ENCODE measurements at places on chromosomes 6 and 20.

- DNase-seq, result no peak
Measured at GRCh38 chr6:118652051-118652615, 742 bp upstream of the CEP85L start.

DNA sequence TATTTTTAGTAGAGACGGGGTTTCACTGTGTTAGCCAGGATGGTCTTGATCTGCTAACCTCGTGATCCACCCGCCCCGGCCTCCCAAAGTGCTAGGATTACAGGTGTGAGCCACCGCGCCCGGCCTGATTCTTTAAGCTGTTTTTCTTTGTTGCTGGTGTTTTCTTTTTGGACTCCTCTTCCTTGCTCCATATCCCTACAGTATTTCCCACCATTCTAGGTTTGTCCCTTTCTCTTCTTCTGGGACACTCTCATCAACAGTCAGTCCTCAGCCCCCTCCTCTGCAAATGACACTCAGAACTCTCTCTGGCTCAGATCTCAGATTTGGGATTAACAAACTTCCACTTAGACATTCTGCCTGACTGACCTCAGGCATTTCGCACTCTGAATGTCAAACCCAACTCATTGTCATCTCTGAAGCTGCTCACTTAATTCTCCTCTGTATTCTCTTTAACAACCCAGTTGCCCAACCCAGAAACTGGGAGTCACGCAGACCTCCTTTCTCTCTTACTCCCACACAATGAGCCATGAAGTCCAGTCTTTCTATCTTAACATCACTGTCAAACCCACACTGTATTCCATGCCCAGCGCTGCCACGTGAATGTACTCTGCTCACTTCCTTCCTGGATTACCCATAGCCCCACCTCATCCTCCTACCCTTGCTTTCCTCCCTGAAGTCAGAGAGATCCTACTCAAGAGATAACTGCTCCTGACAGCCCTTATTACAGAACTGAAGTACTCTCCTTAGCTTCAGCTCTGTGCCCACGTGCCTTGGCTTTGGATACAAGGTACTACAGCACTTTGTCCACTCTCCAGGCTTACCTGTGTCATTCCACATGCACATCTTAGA is 2.6 kb downstream of the MPIG6B start:
- DNase-seq, result no peak

GRCh38 chr6:155422635-155423034 is 33.0 kb downstream of the NOX3 start:
- DNase-seq, result no peak

- no peak for DNase-seq
Measured at GRCh38 chr6:38118791-38119365, 299.4 kb downstream of the ZFAND3 start.

DNA sequence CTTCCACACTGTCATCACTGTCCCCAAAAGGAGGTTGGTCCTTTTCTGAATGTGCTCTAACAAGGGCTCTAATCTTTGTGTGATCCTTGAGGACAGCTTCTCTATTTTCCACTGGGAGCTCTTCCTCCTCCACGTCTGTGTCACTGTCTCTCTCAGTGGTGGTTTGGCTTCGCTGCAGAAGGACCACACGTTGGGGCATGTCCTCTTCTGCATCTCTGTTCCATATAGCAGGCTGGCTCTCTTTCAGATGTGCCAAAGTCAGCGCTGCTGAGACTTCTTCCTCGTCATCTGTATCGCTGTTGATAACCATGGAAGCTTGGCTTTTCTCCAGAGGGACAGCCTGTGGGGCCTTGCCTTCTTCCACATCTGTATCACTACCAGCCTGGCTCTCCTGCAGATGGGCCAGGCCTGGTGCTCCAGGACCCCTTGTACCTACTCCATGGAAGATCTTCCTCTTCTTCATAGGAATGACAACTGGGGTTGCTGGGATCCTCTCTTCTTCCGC is 4.6 kb downstream of the MDC1 start:
- DNase-seq, result no peak

GRCh38 chr6:81655696-81656095 is 96.8 kb downstream of the TENT5A start:
- DNase-seq, result no peak

DNA sequence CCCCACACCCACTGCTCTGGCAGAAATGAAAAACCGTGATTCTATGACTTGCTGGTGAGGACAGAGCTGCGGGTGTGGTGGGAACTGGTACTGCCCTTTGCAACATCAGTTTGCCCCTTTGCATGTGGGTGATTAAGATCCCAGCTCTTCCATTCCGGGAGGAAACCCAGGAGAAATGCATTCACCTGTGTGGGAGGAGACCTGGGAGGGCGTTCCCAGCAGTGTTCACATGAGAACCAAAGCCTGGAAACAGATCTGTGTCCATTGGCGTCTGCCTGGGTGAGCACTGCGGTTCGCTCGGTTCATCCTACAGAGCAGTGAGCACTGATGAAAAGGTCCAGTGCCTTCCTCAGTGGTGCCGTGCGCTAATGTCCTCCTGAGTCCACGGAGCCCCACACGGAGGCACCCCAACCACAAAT is 89.7 kb downstream of the SMOC2 start:
- no peak for DNase-seq

DNA sequence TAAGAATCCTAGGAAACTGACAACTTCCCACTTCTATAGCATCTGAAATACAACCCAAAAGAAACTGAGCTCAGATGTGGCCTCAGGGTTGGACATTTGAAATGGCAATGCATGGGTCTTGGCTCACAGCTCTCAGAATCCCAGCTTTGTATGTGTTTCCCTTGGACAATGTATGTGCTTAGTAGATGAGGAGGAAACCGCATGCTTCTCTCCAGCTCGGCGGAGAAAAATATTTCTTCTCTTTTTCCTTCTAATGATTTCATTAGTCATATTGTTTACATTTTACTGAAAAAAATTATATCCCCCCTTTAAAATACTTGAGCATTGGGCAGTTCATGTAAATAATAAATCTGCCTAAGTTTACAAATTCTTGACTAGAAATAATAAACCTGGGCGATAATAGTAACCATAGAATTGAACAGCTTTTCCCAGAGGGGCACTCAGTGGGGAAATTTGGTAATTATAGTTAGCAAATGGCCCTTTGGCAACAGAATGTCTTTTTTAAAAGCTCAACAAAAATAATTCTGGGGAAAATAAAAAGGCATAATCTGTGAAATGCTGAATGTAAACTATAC is 55.3 kb downstream of the PFDN4 start:
- DNase-seq, result no peak

DNA sequence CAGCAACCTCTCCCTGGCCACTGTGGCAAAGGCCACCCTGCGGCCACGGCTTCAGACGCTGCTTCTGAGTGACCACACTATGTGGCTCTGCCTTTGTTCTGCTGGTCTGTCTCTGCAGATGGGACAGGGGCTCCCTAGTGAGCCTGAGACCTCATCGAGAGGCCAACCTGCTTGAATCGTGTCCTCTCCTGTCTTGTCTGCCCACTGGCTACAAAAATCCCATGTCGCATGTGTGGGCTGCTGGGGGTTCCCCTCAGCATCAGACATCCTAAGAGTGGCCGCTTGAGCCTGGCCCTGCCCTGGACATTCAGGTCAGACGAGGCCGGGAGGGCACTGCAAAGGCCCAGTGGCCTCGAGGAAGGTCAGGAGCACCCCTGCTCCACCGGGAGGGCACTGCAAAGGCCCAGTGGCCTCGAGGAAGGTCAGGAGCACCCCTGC is 222.9 kb downstream of the DLL1 start:
- DNase-seq, result no peak

DNA sequence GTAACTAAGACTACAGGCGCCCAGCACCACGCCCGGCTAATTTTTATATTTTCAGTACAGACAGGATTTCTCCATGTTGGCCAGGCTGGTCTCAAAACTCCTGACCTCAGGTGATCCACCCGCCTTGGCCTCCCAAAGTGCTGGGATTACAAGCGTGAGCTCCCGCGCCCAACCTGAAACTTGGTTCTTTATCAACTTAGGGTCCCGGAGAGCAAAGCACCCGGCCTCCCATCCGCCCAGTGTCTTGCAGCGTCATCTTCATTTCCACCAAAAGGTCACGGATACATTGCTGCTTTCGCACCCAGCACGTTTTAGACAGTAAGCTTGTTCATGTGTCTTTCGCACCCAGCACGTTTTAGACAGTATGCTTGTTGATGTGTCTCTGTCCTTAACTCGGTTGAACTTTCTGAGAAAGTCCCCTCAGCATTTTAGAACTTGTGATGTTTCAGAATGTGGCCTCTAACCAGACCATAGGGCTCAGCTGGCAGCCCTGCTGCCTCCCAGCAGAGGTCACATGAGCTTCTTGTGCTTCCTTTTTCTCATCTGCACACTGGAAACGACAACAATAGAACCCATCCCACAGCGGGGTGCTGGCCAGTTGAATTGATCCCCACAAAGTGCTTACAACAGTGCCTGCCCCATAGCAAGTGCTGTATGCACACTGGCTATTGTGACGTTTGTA is 48.8 kb downstream of the PRR18 start:
- DNase-seq, result no peak

DNA sequence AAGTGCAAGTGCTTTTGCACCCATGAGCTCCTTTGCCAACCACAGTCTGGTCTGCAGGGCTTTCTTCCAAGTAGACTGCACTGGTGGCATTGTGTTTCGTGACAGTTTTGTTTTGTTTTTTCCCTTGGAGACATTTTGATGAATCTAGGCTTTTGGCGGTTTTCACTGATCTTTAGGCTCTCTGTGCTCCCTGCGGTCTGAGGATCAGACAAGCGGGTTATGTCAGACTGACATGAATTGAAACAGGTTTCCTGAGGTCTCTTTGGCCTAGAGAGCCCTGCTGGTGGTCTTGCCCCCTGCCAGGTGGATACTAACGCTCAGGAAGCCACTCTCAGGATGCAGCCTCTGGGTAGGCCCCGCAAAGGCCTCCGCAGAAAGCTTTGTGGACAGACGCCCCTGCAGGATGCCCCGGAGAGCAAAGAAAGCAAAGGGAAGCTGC is 555.4 kb upstream of the AGPAT4 start:
- no peak for DNase-seq

DNA sequence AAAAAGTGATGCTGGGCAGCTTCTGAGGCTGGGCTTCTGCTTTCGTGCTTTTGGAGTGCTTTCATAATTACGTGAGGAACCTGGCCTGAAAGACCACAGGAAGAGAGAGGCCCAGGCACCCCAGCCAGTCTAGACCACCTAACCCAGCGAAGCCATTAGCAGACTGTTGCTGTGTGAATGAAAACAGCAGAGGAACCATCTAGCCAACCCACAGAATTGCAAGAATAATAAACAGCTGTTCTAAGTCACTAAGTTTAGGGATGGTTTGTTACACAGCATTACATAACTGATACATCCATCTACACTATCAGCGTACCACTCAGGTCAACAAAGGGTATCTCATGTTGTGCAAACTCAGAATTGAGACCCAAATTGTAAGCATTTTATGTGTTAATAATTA is 34.5 kb downstream of the FGD2 start:
- no peak for DNase-seq

- DNase-seq, result no peak
Measured at GRCh38 chr6:55282115-55282514, 45.2 kb upstream of the GFRAL start.

DNA sequence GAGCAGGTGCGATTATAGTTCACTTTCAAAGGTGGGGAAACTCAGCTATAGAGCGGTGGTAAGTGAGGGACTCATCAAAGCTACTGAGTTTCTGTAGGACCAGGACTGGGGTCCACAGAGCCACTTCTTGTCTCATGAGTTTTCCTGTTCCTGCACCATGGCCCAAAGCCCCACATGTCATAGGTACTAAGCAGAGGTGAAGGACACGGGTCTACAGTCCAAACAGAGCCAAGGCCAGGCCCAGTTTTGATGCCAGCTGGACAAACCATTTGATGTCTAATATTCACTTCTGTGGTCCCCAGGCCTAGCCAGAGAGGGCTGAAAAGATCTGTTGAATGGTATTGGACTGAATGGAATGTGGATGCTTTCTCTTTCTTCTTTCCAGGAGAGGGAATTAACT is 11.0 kb downstream of the BPIFB6 start:
- DNase-seq, result no peak

- DNase-seq, result no peak
Measured at GRCh38 chr20:49132995-49133478, 55.1 kb downstream of the STAU1 start.

DNA sequence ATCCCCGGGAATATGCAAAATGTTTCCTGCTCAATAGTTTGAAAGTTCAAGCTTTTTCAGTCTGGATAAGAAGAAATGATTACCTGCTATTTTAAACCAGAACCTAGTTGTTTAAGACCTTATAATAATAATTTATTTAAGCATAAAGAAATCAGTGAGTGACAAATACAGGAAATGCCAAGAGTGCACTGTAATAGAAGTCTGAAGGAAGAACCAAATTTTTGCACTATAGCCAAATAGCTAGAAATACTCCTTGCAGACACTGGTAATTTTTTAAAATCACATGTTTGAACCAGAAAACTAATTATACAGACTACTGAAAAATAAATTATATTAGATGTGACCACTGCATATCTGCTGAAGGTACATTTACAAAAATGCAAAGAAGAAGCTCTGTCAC is 93.2 kb downstream of the MMS22L start:
- DNase-seq, result no peak

- no peak for DNase-seq
Measured at GRCh38 chr6:43833223-43833995, 63.4 kb downstream of the VEGFA start.

DNA sequence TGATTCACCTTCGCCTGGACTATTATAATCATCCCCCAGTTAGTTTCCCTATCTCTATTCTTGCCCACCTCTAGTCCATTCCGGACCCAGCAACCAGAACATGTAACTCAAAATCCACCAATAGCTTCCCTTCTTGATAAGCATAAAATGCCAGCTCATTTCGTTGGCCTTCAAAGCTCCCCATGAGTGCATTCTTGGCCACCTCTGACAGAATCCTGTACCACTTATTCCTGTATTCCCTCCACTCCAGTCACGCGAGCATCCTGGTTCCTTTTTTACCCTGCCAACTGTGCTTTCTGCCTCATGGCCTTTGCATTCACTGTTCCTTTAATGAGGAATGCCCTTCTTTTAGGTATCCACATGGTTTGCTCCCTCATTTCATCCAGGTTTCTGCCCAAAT is 36.7 kb downstream of the CYP24A1 start:
- DNase-seq, result no peak

DNA sequence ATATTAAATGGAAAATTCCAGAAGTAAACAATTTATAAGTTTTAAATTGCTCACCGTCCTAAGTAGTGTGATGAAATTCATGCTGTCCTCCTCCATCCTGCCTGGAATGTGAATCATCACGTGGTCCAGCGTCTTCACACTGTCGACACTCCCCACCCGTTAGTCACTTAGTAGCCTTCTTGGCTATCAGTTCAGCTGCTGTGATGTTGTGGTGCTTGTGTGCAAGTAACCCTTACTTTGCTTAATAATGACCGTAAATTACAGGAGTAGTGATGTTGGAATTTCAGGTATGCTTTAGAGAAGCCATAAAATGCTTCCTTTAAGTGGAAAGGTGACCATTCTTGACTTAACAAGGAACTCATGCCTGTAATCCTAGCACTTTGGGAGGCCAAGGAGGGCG is 25.2 kb downstream of the RIOK1 start:
- no peak for DNase-seq

DNA sequence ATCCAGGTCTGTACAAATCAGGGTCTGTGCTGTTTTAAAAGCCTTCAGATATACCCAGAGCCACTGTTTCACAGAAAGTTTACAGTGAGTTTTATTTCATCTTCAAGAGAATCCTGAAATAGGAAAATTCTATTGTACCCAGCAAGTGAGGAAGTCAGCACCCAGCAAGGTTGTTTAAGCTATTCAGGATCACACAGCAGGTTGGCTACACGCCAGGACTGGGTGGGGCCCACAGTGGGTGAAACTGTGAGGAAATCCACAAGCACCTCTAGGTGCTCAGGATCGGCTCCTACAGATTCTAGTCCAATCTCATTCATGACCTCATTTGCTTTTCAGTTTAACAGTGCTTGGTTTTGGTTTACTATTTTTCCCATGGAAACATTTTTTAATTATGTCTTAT is 128.9 kb downstream of the SYNDIG1 start:
- DNase-seq, result no peak

- DNase-seq, result no peak
Measured at GRCh38 chr6:28985462-28986164, 19.5 kb downstream of the ZNF311 start.

All from stimulated activated CD8-positive, alpha-beta memory T cell treated with anti-CD3 and anti-CD28 coated beads, Interleukin-7, amount 100 ng/mL, for 4 hours (primary cell).